Amygdala (tissue), 56 donors: ENCODE measurements at places on chromosomes 7 and 10.

- no peak for DNase-seq
Observed at GRCh38 chr10:15789793-15790525, 70.2 kb upstream of the ITGA8 start.

DNA sequence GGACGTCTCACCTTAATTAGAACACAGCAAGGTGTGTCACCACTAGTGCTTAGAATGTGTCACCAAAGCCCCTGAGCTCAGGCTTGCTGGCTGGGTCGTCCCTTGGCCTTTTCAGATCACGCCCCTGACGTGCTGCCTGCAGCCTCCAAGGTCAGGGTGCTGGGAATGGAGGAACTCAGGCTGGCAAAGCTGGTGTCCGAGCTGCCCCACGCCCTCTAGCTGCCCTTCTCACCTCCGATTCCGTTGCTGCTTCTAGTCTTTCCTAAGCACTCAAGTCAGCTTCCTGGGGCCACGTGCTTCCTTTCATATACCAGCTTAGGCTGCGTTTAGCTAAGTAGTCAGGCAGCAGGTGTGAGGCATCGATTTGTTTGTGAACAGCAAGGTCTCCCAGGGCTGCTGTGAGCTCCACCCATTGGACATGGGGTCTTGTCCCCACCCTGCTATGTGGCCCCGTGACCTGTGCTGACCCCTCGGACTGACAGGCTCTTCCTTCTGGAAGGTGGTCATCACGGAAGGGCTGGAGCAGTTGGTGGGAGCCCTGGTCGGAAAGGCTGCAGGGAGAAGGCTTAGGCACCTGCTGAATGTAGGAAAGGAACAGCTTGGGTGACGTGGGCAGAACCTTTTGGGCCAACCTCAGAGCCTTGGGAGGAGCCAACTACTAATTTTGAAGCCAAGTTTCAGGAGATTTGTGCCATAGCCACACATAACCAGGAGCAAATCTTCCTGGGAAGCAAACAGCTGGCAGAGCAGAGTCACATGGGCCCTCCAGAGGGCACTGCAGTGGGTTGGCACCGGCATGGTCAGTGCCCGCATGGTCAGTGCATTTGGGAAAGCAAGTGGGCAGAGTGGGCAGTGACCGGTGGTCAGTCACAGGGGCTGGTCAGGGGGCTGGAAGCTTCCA is 28.8 kb downstream of the VIPR2 start:
- DNase-seq, result no peak

DNA sequence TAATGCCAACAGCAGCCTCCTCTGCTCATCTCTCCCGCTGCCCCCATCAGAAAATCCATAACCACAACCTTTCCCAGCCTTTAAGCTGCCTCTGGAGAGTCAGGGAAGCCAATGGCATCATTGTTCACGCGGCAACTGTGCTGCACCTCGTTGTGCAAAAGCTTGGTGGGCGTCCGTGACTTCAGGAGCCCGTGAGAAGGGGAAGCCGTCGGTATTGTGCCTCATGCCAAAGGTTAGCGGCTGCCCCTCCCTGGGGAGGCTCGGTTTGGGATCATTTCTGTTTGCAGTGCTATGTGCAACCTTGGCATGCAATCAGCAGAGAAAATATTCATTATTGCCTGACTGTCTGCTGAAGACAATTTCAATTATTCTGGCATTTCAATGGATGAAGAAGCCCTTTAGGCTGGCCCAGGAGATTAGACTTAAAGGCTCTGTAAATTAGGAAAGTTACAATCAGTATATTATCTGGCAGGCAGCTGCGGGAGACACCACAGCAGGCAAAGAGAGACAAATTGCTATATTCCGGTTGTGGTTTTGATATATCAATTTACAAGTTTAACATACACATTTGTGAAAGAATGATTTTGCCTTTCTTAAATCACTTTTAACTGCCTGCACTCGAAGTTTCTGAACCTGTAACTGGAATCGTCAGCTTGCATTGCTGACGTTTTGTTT is 244.5 kb downstream of the GATA3 start:
- DNase-seq, result no peak

GRCh38 chr7:5699467-5700384 is 81.7 kb downstream of the RNF216 start:
- no peak for DNase-seq

- DNase-seq, result no peak
Observed at GRCh38 chr10:47332946-47333345, 10.7 kb downstream of the GDF2 start.

- DNase-seq, result no peak
Observed at GRCh38 chr10:79113827-79114226, 45.1 kb downstream of the ZMIZ1 start.

DNA sequence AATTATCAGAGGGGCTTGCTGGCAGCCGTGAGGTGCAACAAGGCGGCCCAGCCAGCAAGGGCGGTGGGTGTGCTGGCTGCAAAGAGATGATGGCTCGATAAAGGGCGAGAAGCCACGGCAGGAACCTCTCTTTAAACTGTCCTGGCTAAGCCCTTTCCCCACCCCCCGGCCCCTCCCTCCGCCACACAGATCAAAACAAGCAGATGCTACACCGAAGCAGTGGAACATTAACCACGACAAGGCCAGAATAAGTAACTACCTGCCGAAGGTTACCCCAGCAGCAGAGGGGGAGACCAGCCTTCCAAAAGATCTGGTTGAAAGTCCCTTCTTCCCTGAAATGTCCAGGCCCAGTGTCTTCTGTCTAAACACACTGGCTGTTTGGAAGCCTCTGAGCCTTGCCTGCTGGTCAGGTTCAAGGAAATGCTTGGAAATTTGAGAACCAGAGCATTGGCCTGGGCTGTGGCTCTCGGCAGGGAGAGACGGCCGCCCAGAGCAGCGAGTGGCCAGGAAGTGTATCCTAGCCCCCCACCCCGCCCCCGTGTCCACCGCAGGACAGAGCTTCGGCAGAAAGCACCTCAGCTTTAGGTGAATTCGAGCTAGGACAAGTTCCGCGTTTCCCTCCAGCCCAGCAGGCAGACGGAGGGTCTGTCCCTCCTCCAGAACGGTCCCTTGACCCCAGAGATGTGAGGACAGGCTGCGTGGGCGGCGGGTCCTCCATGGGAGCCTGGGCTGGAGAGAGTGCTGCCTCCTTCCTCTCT is 2.1 kb downstream of the FAM20C start:
- DNase-seq, result no peak

- no peak for DNase-seq
Observed at GRCh38 chr10:84957427-84957826, 629.0 kb downstream of the CCSER2 start.

DNA sequence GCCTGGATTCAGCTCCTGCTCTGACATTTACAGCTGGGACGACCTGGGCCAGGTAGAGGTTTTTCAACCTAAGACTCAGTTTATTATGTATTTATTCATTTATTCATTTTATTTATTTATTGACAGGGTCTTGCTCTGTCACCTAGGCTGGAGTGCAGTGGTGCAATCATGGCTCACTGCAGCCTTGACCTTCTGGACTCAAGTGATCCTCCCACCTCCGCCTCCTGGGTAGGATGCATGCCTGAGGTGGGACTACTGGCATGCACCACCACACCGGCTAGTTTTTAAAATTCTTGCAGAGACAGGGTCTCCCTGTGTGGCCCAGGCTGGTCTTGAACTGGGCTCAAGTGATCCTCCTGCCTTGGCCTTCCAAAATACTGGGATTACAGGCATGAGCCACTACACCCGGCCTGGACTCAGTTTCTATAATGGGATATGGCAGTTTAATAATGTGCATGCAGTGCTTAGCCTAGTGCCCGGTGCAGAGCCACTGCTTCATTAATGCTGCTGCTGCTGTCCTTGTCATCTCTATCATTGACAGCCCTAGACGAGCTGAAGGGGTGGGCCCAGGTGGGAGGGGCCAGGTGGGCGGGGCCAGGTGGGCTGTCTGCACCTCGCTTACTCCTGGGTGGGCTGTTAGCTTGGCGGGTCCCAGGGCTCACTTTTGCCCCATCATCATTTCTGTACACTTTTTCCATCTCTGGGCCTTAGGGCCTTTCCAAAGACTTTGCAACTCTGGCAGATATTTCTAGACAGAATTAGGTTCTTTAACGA is 92.6 kb downstream of the LHPP start:
- DNase-seq, result no peak

DNA sequence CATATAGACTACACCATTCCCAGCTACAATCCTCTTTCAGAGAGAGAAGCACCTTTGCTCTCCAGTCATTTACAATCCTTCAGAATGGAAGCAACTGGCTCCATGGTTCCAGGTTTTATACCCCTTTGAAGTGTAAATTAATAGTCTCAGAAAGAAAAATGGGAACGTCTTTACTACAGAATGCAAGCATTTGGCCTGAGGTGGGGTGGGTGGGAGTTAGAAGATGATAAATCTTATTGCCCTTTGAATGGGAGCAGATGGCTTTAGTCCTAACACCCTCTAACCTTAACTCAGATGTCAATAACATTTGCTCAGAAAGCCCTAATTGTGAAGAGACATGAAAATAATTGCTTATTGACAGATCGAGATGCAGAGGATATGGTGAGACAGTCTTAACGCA is 84.2 kb upstream of the KCNMA1 start:
- no peak for DNase-seq

DNA sequence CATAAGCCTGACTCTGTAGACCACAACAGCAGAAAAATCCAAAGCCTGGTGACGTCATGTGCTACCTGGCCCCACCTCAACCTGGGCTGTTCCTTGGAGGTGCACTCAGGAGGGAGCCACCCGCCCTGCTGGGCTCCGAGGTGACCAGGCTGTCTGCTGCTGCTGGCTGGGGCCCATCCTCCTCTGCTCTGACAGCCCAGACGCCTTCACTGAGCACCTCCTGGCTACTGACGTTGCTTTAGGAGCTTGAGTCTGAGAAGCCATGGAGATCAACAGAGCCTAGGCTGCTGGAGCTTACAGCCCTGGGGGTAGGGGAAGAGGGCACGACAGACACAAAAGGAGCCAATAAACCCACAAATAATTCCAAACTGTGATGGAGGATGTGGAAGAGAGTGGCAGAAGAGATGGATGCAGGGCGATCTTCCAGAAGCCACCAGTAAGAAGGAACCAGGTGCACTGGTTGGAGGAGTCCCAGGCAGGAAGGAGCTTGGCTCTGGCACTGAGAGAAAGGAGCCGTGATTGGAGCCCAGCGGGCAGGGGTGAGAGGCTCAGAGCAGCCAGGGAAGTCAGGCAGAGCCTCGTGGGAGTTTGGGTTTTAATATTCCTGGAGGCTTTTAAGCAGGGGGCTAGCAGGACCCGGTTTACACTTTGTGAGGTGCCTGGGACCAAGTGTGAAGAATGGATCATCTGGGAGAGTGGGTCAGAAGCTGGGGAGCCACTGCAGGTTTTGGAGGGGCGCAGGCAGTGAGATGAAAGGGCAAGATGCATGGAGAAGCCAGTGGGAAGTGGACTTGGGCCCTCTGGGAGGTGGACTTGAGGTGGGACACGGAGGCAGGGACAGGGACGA is 1.7 kb upstream of the PTPRE start:
- no peak for DNase-seq

DNA sequence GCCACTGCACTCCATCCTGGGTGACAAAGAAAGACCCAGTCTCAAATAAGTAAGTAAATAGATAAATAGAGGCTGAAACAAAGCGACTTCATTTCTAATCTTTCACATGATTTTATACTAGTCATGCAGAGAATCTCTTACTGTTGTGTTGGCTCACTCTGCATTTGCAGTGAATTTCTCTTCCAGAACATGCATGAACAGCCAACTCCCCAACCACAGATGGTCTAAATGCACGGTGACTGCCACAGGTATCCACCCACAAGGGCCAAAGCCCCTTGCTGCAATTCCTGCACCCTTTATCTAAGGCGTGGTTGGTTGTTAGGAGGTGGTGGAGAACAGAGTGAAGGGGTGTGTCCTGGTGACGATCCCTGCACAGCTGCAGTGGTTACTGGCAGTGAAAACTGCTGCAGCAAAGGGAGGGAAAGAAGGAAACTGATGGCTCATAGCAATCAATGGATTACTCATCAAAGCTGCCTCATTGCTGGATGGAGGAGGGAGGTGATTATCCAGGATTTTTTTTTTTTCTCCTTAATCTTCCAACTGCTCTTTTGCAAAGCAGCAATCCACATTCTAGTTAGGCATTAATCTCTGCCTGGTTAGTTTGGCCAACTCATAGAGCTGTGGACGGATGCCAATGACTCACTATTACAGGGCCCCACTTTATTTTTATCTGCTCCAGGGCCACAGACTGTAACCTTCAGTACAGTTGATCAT is 50.6 kb downstream of the PRTFDC1 start:
- DNase-seq, result peak; percentile 27

DNA sequence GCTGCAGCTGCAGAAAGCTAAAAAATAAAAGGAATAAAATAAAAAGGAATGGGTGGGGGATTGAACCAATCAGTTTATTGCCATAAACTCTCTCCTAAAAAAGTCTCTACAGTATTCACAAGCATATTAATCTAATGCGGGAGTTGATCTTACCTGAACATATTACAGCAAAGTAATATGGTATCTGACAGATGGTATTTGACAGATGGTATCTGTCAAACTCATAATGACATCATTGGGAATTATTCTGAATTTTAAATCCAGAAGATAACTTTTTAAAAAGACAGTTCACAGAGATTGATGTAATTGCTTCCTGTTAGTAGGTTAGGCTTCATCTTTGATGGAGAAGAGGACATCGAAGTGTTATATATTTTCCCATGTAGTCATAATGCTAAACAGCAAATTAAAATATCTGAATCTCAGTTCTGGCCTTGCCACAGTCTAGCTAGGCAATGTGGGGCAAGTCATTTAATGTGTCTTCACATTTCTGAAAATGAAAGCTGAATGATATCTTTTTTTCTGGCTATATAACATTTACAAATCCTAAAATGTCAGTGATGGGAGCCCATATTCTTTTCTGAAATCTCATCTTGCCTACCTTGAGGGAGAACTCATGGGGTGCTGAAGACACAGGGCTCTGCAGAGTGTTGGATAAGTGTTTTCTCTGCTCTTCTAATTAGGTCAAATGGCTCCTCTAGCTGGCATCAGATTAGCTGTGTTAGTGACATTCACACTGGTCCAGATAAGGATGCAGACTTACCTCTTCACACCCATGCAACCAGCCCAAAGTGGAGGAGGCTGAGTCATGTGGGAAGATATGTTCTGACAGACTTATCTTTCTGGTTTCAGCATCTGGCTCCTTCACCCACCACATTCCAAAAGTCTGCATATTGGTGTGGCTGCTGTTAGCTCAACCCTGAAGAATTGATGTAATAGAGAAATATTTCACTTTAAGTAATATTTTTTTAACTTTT is 2.1 kb upstream of the LIPM start:
- no peak for DNase-seq

DNA sequence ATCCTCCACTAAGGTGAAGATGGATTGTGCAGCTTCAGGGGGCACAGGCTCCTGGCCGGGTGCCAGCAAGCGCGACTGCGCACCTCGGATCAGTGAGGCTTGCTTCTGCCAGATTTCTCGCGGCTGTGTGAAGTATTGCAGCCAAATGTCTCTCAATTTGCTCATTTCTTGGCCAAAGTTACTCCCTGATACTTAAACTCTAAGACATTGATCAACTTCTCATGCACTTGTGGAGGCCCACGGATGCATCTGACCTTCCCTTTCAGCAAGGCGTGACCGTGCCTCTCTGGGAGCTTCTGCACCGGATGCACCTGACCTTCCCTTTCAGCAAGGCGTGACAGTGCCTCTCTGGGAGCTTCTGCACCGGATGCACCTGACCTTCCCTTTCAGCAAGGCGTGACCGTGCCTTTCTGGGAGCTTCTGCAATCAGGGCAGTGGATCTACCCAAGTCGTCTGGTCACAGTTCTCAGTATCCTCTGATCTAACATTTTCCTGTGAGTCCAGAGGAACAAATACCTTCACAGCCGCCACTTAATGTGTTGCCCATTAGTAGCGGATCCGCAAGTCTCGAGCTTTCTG is 248.3 kb downstream of the ADARB2 start:
- DNase-seq, result no peak
